Effector memory CD8-positive, alpha-beta T cell (primary cell): ENCODE measurements at places on chromosomes 3 and 15.

GRCh38 chr15:53297828-53298227, 461.6 kb downstream of the WDR72 start:
- H3K27ac ChIP-seq, result no peak overlapping the region
- H3K4me1 ChIP-seq, result no peaks in the 10 kb centered on the region
- no peaks in the 10 kb centered on the region for H3K36me3 ChIP-seq
- DNase-seq, result no peak

GRCh38 chr3:57009802-57010201, 50.7 kb upstream of the SPATA12 start:
- no peak overlapping the region for H3K27ac ChIP-seq
- H3K4me3 ChIP-seq, result no peak overlapping the region
- DNase-seq, result no peak
- H3K27me3 ChIP-seq, result peaks cover 24% of the 10 kb centered on the region

DNA sequence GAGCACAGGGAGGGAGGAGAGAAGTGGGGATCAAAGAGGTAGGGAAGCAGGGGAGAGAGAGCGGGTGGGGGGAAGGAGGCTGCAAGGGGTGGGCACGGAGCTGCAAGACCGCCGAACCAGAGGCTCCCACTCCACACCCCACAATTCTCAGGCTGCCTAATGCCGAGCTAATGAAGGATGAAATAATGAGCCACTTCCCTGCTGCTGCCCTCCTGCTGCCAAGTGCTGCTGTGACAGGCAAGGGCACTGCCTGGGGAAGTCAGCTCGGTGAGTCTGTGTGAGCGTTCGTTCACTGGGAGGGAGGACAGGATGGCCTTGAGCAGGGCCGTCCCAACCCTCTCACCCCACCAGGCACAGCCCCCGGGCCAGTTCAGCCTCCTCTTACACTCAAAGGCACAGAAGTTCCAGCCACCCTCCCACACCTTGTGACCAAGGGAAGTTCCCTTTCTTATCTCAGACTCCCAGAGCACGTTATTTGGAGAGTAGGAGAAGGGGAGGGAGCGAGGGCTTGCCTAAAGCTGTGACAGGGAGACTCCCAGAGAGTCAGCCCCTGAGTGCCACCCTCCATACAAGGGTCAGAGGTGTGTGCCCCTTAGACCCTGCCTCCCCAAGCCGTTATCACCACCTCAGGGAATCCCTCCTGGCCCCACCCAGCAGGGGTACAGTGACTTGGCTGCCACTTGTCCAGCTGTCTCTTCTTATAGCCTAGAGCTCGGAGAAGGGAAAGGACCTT, 12.4 kb downstream of the GLYCTK start:
- H3K36me3 ChIP-seq, result no peaks in the 10 kb centered on the region
- peak overlapping the region; percentile 84 for H3K27ac ChIP-seq
- H3K4me1 ChIP-seq, result peaks cover 24% of the 10 kb centered on the region
- H3K4me3 ChIP-seq, result no peak overlapping the region
- no peaks in the 10 kb centered on the region for H3K27me3 ChIP-seq

DNA sequence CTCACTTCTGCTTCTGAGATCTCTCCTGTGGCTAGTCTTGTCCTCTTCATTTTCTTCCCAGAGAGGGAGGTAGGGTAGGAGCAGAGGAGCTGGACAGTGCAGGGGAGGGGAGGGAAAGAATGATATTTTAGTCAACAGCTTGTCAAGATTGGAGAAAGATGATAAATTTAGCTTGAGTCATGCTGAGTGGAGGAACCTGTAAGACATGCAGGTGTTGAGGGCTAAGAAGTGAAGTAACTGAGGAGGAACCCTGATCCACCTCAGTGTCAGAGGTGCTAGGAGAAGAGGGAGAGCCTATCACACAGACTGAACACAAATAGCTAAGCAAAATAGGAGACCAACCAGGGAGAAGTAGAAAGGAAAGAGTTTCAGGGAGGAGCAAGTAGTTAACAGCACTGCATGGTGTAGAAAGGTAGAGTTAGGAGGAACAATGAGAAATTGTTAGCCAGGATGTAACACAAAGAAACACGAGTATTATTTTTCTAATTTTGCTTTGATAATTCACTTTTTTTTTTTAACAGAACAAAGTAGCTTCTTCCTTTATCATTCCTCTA, 108.2 kb upstream of the CHRM5 start:
- no peak overlapping the region for H3K27ac ChIP-seq
- no peak overlapping the region for H3K4me3 ChIP-seq
- no peaks in the 10 kb centered on the region for H3K36me3 ChIP-seq
- H3K27me3 ChIP-seq, result no peaks in the 10 kb centered on the region
- no peak for DNase-seq

- no peaks in the 10 kb centered on the region for H3K4me1 ChIP-seq
- no peak overlapping the region for H3K27ac ChIP-seq
- no peak overlapping the region for H3K4me3 ChIP-seq
- H3K27me3 ChIP-seq, result no peaks in the 10 kb centered on the region
- no peaks in the 10 kb centered on the region for H3K36me3 ChIP-seq
Measured at GRCh38 chr15:35139822-35140221, 54.7 kb upstream of the NANOGP8 start.
